HCT116 (cell line): ENCODE measurements at places on chromosomes 5 and 9. TPM values are rescaled to one million over a fixed set of nuclear protein-coding genes. Genes with fewer than 3 reads are reported as not detected.

FBXL7 gene
- total RNA-seq = 0.05 TPM

RNF183 gene
- total RNA-seq = 0.12 TPM

DEPDC1B gene
- 39.7 TPM for total RNA-seq

ZNF346 gene
- total RNA-seq = 13.7 TPM

PTGS1 gene
- 3.5 TPM for total RNA-seq

NR2F1-AS1 gene
- total RNA-seq = 20.1 TPM

CCL27 gene
- 1.0 TPM for total RNA-seq

RASEF gene
- 0.12 TPM for total RNA-seq

DYNC2I2 gene
- total RNA-seq = 155 TPM

ABLIM3 gene
- total RNA-seq = 14.3 TPM

HSPB3 gene
- total RNA-seq = not detected
